ENCODE measurements at places on chromosomes 3 and 15.

DNA sequence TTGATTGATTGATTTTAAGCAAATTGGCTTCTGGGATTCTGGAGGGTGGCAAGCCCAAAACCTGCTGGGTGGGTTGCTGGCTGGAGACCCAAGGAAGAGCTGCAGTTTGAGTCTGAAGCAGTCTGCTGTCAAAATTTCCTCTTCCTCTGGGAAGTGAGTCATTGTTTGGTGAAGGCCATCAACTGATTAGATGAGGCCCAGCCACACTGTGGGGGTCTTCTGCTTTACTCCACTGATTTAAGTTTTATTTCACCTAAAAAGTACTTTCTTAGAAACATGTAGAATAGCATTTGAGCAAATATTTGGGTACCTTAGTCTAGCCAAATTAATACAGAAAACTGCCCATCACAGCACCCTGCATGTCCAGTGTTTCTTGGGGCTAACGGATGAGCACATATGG, 33.8 kb downstream of the FAH start:
- DNase-seq, result no peak

DNA sequence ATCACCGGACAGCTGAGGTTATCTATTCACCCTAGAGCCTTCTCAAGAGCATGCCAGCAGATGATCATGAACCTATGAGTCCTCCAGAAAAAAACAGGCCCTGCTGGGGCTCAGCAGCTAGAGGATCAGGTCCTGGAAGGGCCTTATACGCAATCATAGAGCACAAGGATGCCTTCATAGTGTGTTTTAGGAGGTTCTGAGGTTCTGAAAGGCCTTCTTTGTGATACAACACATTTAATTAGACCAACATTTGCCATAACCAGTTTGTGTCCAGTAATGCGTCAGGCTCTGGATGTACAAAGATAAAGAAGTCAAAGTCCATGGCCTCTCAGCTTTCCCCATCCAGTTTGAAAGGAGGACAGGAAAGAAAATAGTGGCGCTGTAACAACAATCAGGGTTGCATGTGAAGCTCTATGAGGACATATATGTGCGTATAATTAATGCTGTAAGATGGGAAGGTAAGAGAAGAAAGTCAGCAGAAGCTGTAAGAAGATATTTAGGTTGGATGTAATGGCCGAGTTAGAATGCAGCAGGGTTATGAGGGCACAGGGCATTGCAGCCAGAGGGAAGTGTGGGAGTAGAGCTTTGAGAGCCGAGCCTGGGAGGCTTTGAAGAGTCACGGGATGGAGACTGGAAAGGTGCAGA, 302.6 kb upstream of the TBL1XR1 start:
- DNase-seq, result no peak

DNA sequence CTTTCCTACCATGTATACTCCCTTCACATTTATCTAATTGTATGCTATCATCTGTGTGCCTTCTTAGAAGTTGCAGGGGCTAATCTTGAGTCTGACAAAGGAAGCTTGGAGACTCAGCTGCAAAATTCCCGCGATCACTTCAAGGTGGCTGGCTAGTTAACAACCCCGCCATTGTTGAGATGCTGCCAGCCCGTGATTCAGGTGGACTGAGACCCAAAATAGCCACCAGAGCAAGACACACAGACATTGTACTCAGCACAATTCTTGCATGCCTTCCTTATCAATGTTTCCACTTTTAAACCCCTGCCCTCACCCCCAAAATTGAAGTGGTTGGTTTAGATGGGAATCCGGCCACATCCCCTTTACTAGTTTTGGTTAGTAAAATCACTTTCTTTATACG, 225.8 kb upstream of the ZNF717 start:
- no peak for DNase-seq

DNA sequence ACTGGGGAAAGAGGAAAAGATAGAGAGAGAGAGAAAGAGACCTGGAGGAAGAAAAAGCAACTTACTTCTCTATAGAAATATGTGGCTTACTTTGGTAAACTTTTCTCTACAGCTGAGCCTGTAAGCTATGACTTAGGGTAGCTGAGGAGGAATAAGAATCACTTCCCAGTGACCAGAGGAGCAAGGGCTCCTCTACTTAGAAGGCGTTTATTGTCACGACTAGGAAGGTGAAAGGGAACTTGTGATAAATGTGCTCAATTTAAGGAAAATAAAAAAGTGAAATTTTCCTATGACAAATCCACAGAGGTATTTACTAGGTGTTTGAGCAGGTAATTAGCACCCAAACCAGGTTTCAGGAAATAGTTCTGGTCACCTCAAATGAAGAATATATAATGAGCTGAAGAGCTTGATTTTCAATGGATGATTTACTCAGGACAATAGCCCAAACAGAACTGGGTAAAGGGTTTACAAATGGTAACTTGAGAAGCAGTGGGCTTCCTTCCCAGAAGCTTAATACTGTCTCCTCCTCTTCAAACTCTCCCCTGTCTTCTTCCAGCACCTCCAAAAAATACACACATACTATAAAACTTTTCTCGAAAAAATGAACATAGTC, 46.1 kb downstream of the SOX2 start:
- DNase-seq, result no peak

- no peak for DNase-seq
These were observed 45.0 kb upstream of the PRICKLE2 start for GRCh38 chr3:64270142-64270865.

GRCh38 chr15:89448825-89449224, 47.6 kb downstream of the RHCG start:
- no peak for DNase-seq

- DNase-seq, result peak; percentile 89
These were observed at the start of gene TRANK1 for GRCh38 chr3:36944641-36945270. TRANK1 (minus strand) TSS chr3:36945054; CDS start chr3:36944809, 245 bp downstream.

- DNase-seq, result no peak
These were observed 241.7 kb downstream of the FEZF2 start for GRCh38 chr3:62131620-62132019.

GRCh38 chr15:38696109-38696727, 131.6 kb upstream of the RASGRP1 start:
- no peak for DNase-seq

DNA sequence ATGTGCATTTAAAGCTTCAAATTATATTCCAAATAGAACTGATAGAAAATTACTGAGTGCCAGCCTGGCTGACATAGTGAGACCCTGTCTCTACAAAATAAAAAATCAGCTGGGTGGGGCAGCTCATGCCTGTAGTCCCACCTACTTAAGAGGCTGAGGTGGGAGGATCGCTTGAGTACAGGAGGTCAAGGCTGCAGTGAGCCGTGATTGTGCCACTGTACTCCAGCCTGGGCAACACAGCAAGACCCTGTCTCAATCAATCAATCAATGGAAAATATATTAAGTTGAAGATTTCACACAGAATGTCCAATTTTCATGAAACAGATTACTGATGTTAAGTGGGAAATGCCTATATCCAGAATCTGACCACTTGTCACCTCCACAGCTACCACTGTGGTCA, 4.1 kb downstream of the MON1A start:
- no peak for DNase-seq

- DNase-seq, result no peak
These were observed 2.7 kb upstream of the KNSTRN start for GRCh38 chr15:40379853-40380252.
